ENCODE measurements at places on chromosomes 6 and 20.

- DNase-seq: no peak
Measured at GRCh38 chr6:4671587-4672115, 104.6 kb upstream of the CDYL start.

- DNase-seq: peak; percentile 29
Measured at GRCh38 chr20:19777981-19778380, 19.9 kb downstream of the RIN2 start.

- DNase-seq: no peak
Measured at GRCh38 chr20:8355453-8355852, 223.4 kb downstream of the PLCB1 start.

DNA sequence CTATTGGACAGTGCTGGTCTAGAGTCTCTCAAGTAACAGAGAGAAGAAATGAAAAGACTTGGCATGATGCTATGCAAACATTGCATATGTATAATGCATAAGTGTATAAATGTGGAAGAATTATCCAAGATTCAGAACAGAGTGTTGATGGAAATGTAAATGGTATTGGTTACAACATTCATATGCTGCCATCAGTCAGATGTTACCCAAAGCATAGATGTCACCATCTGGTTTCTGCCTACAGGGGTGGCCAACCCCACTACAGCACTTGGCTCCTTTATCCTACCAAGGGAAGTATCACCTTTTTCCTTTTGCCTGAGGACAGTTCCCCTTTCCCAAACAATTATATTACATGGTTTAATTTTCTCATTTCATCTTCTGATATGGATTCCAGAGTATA, 11.9 kb downstream of the POPDC3 start:
- DNase-seq: no peak

GRCh38 chr20:62548471-62548870, 72.7 kb upstream of the GATA5 start:
- DNase-seq: no peak

DNA sequence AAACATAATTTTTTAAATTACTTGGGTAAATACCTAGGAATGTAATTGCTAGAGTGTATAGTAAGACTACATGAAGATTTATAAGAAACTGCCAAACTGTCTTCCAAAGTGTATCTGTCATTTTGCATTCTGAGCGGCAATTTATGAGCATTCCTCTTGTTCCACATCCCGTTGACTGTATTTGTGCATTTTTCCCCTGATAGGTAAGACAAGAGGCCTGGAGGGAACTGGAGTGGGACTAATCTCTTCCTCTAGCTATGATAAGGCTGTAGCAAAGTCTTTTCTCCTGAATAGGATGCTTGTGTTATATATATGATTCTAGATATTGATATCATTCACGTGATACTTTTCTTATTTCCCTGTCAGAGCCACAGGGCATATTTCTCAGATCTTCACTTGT, 1557.5 kb downstream of the GRIK2 start:
- DNase-seq: no peak

GRCh38 chr6:130574146-130574545, 208.3 kb downstream of the TMEM200A start:
- no peak for DNase-seq

DNA sequence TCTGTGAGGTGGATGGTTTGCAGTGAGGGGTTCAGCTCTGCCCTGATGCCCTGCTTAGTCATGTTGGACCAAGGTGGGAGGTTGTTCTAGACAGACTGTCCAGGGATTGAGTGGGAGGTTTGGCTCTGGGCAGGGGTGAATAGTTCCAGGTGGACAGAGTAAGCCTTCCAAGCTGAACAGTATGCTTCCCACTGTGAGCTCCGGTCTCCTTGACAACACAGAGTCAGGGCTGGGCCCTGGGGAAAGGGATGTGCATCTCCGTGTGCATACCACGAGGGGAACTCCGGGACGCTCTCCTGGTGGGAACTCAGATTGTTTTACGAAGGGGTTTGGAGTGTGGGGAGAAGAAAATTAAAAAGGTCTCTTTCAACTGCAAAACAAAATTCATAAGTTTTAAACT, 174.7 kb downstream of the DHX35 start:
- no peak for DNase-seq

GRCh38 chr6:42987533-42988451, 3.4 kb downstream of the PPP2R5D start:
- DNase-seq: no peak

DNA sequence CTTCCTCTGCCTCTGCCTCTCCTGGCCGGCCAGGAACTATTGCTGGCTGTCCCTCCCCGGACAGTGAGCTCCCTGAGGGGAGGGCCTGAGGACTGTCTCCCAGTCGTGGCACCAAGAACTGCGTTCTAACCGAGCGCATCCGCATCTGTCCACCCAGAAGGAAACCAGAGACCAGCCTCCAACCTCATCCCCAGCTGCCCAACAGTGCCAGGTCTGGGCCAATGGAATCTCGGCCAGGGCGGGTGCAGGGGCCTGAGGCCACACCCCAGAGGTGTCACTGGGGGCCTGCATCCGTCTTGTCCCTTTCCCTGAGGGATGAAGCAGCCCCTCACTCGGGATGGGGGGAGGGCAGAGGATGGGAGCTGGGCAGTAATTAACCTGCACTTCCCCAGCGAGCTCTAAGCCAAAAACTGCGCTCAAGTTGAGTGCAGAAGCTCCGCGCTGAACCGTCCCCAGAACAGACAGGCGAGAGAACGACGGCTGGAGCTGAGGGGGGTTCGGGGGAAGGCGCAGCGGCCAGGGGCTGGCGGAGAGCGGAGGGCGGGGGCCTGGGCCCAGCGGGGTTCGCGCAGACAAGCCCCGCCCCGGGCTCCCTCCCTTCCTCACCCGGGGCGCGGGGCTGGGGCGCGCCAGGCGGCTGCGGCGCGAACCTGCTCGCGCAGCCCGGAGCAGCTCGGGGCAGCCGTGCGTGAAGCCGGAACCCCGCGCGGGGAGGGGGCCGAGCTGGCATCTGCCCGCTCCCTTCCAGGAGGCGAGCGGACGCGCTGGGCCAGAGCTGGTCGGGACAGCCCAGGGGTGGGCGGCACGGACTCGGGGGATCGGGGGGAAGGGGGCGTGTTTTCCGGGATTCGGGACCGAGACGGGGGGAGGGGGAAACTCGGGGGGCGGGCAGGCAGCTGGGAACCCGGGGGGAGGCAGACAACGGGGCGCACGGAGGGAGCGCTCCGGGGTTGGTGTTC, 1.4 kb downstream of the TFEB start:
- DNase-seq: peak; percentile 83

DNA sequence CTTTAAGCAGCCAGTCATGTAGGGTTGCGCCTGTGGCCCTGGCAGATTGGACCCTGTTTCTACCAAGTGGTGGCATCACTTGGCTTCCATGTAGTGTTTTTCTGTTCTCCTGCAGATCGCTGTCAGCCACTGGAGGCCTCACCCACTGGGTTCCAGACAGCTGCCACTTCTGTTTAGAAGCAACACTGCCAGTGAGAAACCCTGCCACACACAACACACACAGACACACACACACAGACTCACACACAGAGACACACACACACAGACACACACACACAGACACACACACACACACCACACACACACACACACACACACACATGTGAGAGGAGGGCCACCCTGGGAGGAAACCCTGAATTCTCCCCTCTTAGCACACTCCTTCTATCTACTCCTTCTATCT, 51.8 kb downstream of the UTRN start:
- no peak for DNase-seq
